ENCODE measurements at places on chromosomes 3 and 15. TPM values are rescaled to one million over a fixed set of nuclear protein-coding genes. Genes with fewer than 3 reads are reported as not detected.

GUCA1C gene
- not detected for total RNA-seq

DNA sequence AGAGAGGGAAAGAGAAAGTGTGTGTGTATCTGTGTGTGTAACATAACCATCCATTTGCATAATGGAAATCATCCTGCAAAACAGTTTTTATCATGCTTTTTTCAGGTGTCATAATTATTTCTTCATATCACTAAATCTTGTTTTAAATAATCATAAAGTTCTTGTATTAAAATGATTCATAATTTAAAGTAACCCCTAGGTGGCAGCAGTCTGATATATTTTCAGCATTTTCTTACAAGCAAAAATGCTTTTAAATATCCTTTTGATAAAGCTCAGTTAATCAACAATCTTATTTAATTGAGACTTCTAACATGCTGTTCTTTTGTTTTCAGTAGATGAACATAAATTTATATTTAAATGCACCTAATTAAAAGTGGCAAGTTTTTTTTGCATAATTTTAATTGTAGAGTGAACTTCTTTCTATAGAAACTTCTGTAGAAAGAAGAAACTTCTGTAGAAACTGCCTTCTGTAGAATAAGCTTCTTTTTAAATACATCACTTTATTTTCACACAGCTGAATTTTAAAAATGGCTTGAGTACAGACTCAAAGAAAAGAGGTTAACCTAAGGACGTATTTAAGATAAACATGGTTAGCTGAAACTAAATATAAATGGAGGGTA is 72.5 kb downstream of the OPA1 start:
- no peak for DNase-seq
- H3K4me3 ChIP-seq: no peak overlapping the region
- peaks cover 73% of the 10 kb centered on the region for H3K36me3 ChIP-seq
- H3K27ac ChIP-seq: no peak overlapping the region
- H3K27me3 ChIP-seq: no peaks in the 10 kb centered on the region

GRCh38 chr3:77479021-77479420 is 439.1 kb downstream of the ROBO2 start:
- DNase-seq: no peak
- no peaks in the 10 kb centered on the region for H3K4me1 ChIP-seq
- H3K36me3 ChIP-seq: no peaks in the 10 kb centered on the region
- no peak overlapping the region for H3K27ac ChIP-seq
- no peaks in the 10 kb centered on the region for H3K27me3 ChIP-seq
- no peak overlapping the region for H3K4me3 ChIP-seq

GRCh38 chr3:14988988-14989394 is 41.6 kb downstream of the NR2C2 start:
- DNase-seq: peak; percentile 15
- no peak overlapping the region for H3K27ac ChIP-seq
- no peak overlapping the region for H3K4me3 ChIP-seq
- no peaks in the 10 kb centered on the region for H3K27me3 ChIP-seq
- H3K36me3 ChIP-seq: no peaks in the 10 kb centered on the region

- no peak for DNase-seq
- H3K4me1 ChIP-seq: peaks cover 10% of the 10 kb centered on the region
- no peak overlapping the region for H3K4me3 ChIP-seq
- H3K27me3 ChIP-seq: no peaks in the 10 kb centered on the region
- H3K36me3 ChIP-seq: no peaks in the 10 kb centered on the region
These were observed 34.6 kb downstream of the RLBP1 start for GRCh38 chr15:89186803-89187202.
